T-helper 9 cell (primary cell): ENCODE measurements at places on chromosomes 7 and 10.

GRCh38 chr7:29989257-29989995 lies at the start of gene SCRN1:
SCRN1 (minus strand) TSS chr7:29989801; CDS start chr7:29969067, 20,734 bp downstream.
- DNase-seq, result no peak

GRCh38 chr7:158028971-158029370 lies 558.7 kb downstream of the PTPRN2 start:
- DNase-seq, result no peak

DNA sequence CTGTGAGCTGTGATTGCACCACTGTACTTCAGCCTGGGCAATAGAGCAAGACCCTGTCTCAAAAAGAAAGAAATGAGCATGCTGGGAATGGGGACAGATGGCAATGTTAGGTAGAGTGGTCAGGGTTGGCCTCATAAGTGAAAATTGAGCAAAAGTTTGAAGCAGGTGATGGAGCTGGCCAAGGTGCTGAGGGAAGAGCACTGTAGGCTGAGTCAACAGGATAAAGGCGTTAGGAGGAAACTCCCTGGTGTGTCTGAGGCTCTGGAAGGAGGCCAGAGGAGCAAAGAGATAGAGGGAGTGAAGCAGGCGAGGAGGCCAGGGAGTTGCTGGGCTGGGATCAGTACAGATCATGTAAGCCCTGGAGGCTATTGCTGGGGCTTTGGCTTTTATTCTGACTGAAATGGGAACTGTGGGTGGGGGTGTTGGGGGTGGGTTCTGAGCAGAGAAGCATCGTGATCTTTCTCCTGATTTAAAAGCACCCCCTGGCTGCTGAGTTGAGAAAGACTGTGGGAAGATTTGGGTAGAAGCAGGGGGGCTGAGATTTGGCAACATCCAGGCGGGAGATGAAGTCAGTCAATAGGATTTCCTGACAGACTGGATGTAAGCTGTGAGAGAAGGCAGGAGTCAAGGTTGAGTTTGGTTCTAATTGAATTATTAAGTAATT lies 52.5 kb upstream of the VKORC1L1 start:
- DNase-seq, result no peak

GRCh38 chr10:114571316-114571999 lies 86.6 kb downstream of the ABLIM1 start:
- no peak for DNase-seq

GRCh38 chr7:29329686-29330085 lies 135.1 kb downstream of the CHN2 start:
- DNase-seq, result no peak

DNA sequence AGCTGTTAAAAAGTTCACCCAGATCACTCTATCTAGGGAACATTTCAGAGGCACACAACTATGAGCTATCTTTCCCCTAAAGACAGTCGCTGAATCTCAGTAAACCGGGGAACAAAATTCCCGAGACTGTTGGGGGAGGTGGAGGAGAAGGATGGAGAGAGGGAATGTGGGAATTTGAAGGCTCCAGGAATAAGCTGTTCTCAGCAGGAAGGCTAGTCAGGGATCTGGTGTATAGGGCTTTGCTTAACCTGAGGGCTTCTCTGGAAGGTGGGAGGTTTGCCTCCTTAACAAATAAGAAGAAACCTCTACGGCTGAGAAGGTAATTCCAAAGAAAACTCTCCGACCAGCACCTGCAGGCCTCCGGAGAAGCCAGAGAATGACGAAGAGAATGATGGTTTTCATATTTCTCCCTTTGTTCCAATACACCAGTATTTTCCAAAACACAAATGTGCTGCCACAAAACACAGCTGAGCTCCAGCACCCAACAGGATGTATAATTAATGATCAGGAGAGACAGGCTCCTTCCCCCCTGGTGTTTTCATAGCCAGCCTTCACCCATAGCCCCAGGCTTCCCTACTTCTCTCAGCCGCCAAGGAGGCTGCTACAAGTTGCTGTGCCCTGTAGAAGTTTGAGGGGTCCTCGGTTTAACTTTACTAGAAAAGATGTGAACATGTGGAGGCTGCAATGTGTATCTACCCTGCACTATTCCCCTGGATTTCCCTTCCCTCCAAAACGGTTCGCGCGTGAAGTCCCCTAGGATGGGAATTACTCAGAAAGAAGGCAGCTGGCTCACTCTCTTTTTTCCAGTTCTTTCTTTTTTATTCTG lies 2.0 kb downstream of the KCNMA1 start:
- no peak for DNase-seq

- peak; percentile 1 for DNase-seq
These were observed 21.9 kb upstream of the CDCA7L start for GRCh38 chr7:21967598-21968003.

- no peak for DNase-seq
These were observed 663.3 kb upstream of the MGMT start for GRCh38 chr10:128803790-128804189.

- no peak for DNase-seq
These were observed 40.2 kb downstream of the PRTFDC1 start for GRCh38 chr10:24912215-24912614.

- no peak for DNase-seq
These were observed 104.6 kb upstream of the LSM8 start for GRCh38 chr7:118079369-118079768.

DNA sequence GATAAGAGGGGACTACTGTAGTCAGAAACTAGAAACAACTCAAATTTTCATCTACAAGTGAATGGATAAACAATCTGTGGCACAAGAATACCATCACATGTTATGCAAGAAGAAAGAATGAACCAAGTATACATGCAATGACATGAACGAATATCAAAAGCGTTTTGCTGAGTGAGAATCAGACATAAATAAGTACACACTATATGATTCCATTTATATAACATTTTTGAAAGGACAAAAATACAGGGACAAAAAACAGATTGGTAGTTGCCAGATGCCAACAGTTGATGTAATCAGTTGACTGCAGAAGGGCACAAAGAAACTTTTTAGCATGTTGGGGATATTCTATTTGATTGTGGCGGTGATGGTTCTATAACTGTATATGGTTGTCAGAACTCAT lies 33.6 kb downstream of the CTNNA3 start:
- DNase-seq, result no peak

DNA sequence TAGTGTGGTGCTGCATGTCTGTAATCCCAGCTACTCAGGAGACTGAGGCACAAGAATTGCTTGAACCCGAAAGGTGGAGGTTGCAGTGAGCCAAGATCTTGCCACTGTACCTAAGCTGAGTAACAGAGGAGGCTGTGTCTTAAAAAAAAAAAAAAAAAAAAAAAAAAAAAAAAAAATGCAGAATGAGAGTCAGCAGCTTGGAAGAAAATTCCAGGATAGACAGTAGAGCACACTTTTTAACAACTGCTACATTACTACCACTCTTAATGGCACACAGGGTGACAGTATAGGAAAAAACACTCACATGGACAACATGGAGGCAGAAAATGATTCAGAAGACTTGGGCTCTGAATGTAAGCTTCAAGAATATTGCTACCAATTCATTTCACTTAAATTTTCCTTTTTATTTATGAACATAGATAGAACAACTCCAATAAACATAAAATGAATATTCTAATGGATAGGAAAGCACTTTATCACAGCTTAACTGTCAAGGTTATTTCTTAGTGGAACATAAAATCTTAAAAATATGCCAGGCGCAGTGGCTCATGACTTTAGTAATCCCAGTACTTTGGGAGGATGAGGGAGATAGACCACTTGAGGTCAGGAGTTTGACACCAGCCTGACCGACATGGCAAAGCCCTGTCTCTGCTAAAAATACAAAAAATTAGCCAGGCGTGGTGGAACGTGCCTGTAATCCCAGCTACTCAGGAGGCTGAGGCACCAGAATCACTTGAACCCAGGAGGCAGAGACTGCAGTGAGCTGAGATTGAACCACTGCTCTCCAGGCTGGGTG lies 31.5 kb downstream of the CHCHD3 start:
- DNase-seq, result no peak

- DNase-seq, result no peak
These were observed 116.8 kb downstream of the CDH23 start for GRCh38 chr10:71513540-71513853.

GRCh38 chr10:68208424-68209042 lies 23.4 kb downstream of the ATOH7 start:
- DNase-seq, result no peak

- no peak for DNase-seq
These were observed 26.4 kb downstream of the PARP12 start for GRCh38 chr7:140036224-140036962.

DNA sequence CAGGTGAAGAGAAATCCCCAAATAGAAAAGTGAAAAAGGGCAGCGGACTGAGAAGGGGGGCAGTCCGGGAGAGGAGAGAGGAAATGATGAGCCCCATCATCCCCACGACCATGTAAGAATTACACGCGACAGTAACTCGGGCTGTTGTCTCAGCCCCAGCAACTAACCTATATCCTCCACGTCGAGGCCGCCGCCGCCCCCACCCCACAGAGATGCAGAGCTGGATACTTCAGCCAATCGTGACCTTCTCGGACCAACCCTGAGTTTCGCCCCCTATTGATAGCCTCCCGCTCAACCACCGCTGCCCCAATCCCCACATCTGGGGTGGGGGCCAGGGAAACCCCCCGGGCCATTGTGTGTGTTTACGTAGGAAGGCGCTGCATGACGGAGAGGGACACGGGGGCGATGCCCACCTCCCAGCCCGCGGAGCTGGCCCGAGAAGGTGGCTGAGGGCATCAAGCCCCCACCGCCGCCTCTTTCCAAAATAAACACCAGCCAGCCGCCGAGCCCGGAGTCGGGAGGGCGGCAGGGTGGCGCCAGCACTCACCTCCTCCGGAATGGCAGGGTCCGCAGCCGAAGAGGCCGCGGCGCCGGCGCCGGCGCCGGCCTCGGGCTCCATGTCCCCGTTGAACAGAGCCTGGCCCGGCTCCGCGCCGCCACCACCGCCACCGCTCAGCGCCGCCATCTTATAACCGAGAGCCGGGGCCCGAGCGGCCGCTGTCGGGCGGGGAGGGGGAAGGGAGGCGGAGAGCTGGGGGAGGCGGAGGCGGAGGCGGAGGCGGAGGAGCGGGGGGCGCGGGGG lies 509 bp downstream of the BRAF start:
- DNase-seq, result peak; percentile 69

DNA sequence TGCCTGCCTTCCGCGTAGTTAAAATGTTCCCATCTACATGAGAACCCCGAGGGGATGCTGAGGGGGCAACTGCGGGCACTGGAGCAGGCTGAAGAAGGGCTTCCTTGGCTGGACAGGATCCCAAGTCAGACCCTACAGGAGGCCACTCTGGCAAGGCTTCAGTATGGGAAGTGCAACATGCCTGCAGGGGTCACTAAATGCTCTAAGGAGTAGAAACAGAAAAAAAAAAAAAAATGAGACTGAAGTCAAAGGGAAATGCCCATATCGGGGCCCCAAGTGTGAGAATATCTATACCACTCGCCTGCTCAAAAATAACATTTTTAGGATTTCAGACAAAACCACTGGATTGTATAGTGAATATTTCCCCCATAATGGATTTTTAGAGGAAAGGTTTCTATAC lies 33.5 kb downstream of the FAM204A start:
- DNase-seq, result no peak

GRCh38 chr7:92567460-92567859 lies 22.7 kb downstream of the FAM133B start:
- DNase-seq, result no peak

DNA sequence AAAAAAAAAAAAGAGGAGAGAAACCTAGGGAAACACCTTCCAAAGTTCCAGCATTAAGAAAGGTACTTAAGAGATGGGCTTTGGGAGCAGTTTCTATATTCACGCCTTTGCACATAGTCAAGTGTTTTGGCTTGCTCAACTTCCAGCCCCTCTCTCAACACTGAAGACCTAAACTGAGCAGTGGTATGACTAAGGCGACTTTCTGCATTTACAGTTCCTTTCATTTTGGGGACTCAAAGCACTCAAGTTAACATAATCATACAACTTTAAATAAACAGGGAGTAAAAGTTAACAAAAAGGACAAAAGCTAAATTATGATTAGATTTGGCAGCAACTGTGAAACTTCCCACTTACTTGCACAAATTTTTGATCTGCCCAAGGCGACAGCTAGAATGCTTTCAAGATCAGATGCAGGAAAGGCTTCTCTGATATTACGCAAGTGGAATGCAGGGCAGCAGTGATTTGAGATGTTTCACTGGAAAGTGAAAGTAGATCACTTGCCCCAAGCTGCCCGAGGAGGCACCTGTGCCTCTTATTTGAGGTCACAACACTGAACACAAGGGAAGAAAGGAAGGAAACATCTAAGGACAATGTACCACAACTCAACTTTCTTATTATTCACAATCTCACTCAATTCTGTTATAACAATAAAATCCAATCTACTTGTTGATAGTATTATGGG lies 199.5 kb downstream of the SKAP2 start:
- no peak for DNase-seq
